ENCODE measurements at places on chromosomes 2 and 18. TPM values are rescaled to one million over a fixed set of nuclear protein-coding genes. Genes with fewer than 3 reads are reported as not detected.

DNA sequence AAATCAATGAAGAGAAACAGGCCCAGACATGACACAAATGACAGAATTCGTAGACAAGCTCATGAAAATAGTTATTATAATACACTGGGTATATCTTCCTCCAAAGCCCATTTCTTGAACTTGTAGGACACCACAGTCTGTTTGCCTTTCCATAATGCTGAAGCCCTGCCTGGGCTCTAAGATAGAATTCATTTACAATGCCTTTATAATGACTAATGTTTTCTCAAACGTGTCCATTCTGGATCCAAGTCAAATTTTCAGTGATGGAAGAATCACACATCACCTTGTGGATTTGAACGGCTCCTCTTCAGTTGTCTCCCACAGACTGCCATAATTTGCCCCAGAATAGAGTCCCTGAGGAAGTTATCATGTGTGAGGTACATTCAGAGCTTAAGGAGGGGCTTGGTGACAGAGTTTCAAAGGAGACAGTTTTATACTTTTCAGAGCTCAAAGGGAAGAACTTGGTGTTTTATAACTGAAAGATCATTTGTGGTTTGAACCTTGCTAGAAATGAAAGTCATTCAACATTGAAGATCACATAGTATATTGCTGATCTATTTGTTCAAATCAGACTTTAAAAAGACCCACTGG, 38.2 kb downstream of the CASP8 start:
- no peak for DNase-seq
- H3K27ac ChIP-seq: no peak overlapping the region
- no peaks in the 10 kb centered on the region for H3K4me1 ChIP-seq
- no peaks in the 10 kb centered on the region for H3K27me3 ChIP-seq

ZDBF2 gene
- total RNA-seq: 9.6 TPM

DNA sequence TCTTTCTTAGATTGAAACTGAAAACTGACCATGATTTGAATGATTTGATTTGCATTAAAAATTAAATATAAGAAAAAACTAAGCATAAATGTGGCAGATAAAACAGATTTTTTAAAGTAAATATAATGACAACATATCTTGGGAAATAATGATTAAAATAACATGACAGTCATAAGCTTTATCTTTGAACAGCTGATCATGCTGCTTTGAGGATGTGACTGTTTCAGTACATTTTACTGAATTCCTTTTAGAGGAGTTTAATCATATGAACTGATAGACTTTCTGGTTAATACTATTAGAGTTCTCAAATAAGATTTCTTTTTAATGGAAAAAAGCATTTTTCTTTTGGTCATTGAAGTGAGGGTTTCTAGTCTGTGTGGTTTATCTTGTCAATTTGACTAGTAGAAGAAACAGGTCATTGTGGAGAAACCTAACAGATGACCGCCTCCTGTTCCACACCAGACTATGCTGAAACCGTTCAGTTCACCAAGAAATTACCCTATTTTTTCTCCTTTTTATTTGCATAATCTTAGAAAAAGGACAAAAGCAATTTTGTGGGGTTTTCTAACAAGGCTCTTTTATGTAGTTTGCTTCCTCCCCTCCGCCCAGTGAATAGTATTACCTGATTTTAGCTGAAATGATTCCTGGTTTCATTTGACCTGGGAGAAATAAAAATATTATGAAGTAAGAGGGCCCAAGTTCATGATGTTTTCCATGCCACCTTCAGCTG, 262.1 kb downstream of the PTGR3 start:
- no peak overlapping the region for H3K4me3 ChIP-seq
- no peaks in the 10 kb centered on the region for H3K27me3 ChIP-seq
- H3K27ac ChIP-seq: no peak overlapping the region
- H3K4me1 ChIP-seq: no peaks in the 10 kb centered on the region
- no peak for DNase-seq
- no peaks in the 10 kb centered on the region for H3K36me3 ChIP-seq

GRCh38 chr2:145350011-145350410, 830.1 kb upstream of the ZEB2 start:
- H3K27ac ChIP-seq: no peak overlapping the region
- H3K4me3 ChIP-seq: no peak overlapping the region
- H3K27me3 ChIP-seq: no peaks in the 10 kb centered on the region
- no peak for DNase-seq
- H3K4me1 ChIP-seq: no peaks in the 10 kb centered on the region
- H3K36me3 ChIP-seq: no peaks in the 10 kb centered on the region

MYO5B gene
- 0.60 TPM for total RNA-seq

GRCh38 chr2:144801766-144802165, 281.8 kb upstream of the ZEB2 start:
- DNase-seq: no peak
- no peaks in the 10 kb centered on the region for H3K4me1 ChIP-seq
- no peak overlapping the region for H3K4me3 ChIP-seq
- H3K27ac ChIP-seq: no peak overlapping the region
- H3K27me3 ChIP-seq: no peaks in the 10 kb centered on the region

DNA sequence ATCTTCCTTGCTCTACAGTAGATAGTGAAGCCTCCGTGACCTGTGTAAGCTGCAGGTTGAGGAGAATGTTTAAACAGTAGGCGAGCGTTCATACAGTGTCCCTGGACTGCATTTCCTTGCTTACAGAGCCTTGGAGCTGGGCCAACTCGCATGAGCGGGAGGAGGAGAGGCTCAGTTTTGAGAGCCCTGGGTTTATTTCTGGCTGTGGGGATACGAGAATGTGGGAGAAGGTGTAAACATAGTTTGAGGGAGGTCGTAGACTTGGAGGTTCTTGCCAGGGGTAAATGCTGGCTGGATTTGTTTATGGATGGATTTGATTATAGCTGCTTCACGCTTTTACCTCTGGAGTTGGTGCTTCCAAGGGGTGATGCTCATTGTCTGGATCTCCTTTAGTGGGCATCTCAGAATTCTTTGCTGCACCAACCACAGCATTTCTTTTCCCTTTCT, 20.8 kb downstream of the CRIM1 start:
- H3K27ac ChIP-seq: peak overlapping the region; percentile 24
- H3K36me3 ChIP-seq: no peaks in the 10 kb centered on the region
- H3K4me1 ChIP-seq: peaks cover 88% of the 10 kb centered on the region
- no peak overlapping the region for H3K4me3 ChIP-seq

DNA sequence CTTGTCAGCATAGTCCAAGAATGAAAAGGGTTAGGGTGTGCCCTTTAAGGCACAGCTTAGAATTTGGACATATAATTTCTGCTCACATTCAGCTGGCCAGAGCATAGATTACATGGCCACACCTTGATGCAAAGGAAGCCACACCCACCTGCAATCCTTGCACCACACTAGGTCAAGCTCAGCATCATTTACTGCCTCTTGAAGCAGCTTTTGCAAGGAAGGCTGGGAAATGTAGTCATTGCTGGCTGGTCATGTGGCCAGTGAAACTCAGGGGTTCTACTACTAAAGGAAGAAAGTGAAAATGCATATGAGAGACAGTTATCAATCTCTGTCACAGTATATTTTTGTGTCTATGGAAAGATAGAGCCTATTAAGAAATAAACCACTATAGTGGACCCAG, 159.3 kb downstream of the GFPT1 start:
- no peak overlapping the region for H3K27ac ChIP-seq
- no peaks in the 10 kb centered on the region for H3K36me3 ChIP-seq
- H3K4me1 ChIP-seq: no peaks in the 10 kb centered on the region
- H3K27me3 ChIP-seq: no peaks in the 10 kb centered on the region
- no peak for DNase-seq

DPP4 gene
- 4.9 TPM for total RNA-seq

- H3K27me3 ChIP-seq: no peaks in the 10 kb centered on the region
- DNase-seq: no peak
- H3K36me3 ChIP-seq: no peaks in the 10 kb centered on the region
- no peaks in the 10 kb centered on the region for H3K4me1 ChIP-seq
- no peak overlapping the region for H3K27ac ChIP-seq
These were observed 32.2 kb downstream of the MAL start for GRCh38 chr2:95057535-95058370.

EML6 gene
- total RNA-seq: 4.8 TPM

DNA sequence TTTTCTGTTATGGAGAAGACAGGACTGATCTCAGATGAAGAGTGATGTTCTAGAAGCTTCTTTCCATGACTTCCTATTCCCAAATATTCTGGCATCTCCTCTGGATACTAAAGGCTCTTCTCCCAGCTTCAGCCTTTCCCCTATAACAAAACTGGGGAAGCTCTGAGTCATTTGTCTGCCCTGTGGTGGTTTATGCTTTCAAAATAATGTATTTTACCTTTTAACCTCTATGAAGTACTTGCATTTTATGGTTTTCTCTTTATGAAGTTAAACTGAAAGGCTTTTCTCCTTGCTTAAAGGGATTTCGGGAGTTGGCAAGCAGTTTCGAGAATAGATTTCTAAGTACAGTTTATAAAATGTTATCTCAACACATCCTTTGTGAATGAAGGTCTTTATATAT, 104.4 kb downstream of the TANC1 start:
- DNase-seq: no peak
- H3K27ac ChIP-seq: no peak overlapping the region
- H3K4me3 ChIP-seq: no peak overlapping the region
- H3K4me1 ChIP-seq: no peaks in the 10 kb centered on the region
- no peaks in the 10 kb centered on the region for H3K36me3 ChIP-seq

ITPRIPL1 gene
- 0.82 TPM for total RNA-seq

DNA sequence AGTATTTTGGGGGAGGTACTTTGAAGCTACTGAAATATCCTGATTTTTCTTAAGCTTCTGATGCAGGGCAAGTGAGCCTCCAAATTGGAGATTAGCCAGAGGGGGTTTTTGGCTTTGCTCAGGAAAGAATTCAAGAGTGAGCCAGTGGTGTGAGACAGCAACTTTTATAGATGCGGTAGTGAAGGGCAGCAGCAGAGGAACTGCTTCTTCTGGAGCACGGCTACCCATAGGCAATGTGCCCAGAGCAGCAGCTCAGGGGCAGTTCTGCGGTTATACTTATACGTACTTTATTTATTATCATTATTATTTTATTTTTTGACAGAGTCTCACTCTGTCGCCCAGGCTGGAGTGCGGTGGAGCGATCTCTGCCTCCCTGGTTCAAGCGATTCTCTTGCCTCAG, 19.8 kb upstream of the NT5DC4 start:
- no peaks in the 10 kb centered on the region for H3K36me3 ChIP-seq
- H3K27me3 ChIP-seq: no peaks in the 10 kb centered on the region
- no peak overlapping the region for H3K27ac ChIP-seq

DNA sequence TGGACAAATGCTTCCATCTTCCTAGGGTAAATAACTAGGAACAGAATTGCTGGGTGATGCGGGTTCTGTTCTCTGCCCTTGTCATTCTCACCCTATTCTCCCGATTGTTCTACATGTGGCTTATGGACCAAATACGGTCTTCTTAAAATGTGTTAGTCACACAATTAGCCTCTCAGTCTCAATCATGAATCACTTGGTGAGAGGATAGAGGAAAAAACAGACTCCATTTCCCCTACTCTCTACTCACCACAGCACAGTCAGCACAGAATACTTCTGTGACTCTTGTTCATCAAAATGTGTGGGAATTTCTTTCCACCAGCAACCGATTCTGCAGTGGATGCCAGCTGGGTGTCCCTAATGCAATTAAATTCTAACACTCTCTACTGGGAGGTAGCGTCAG, 125.2 kb downstream of the SH3BP4 start:
- H3K27me3 ChIP-seq: no peaks in the 10 kb centered on the region
- no peak overlapping the region for H3K27ac ChIP-seq
- no peak overlapping the region for H3K4me3 ChIP-seq
- DNase-seq: no peak
- H3K4me1 ChIP-seq: no peaks in the 10 kb centered on the region

RMND5A gene
- total RNA-seq: 113 TPM

- DNase-seq: no peak
- no peaks in the 10 kb centered on the region for H3K27me3 ChIP-seq
- no peak overlapping the region for H3K4me3 ChIP-seq
- no peaks in the 10 kb centered on the region for H3K36me3 ChIP-seq
- H3K27ac ChIP-seq: no peak overlapping the region
These were observed 403.9 kb downstream of the SPAG16 start for GRCh38 chr2:213688133-213688532.

ABCB11 gene
- total RNA-seq: not detected

MOGAT1 gene
- not detected for total RNA-seq

DNA sequence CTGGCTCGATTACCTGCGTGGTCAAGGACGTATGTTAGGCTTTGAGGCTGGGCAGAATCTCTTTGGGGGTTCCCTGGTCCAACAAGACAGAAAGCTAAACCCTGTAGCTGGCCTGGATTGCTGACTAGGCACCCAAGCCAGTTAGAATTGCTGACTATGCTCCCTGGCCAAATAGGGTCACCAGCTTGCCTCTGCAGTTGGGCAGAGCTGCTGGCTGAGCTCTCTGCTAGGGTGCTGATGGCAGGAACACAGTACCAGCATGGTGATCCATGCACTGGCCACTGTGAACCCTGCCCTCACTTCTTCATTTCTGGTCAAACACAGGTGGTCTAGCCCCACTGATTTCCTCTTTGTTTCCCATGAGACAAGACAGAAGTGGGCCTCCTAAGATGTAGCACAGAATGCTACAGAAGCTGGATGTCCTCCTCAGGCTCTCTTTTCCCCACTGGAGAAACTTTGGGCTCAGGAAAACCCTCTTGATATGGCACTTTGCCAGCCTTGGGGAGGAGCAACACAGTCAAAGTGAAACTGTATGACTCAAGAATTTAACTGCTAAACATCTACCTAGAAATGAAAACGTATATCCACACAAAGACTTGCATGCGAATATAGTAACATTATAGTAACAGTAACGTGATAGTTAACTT, 20.8 kb downstream of the SP140L start:
- H3K27ac ChIP-seq: no peak overlapping the region
- no peak overlapping the region for H3K4me3 ChIP-seq
- H3K36me3 ChIP-seq: peaks cover 4% of the 10 kb centered on the region
- no peak for DNase-seq
- H3K27me3 ChIP-seq: no peaks in the 10 kb centered on the region
- no peaks in the 10 kb centered on the region for H3K4me1 ChIP-seq

DNA sequence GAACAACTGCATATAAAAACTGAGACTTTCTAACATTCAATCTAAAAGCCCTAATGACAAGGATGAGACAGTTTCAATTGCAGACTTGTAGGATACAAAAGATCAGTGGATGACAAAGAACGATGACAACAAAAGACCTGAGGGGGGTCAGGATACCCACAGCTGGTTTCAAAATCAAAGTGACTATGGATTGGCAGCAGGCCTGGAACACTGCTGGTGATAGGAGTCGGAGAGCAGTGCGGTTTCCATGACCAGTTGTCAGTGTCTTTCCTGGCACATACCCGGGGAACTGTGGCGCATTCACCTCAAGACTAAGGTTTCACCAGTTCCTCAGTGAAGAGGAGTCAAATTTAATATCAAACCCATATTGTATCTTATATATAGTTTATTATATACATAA, 42.0 kb downstream of the EHD3 start:
- no peak for DNase-seq
- H3K36me3 ChIP-seq: no peaks in the 10 kb centered on the region
- H3K4me3 ChIP-seq: no peak overlapping the region
- no peaks in the 10 kb centered on the region for H3K27me3 ChIP-seq

DNA sequence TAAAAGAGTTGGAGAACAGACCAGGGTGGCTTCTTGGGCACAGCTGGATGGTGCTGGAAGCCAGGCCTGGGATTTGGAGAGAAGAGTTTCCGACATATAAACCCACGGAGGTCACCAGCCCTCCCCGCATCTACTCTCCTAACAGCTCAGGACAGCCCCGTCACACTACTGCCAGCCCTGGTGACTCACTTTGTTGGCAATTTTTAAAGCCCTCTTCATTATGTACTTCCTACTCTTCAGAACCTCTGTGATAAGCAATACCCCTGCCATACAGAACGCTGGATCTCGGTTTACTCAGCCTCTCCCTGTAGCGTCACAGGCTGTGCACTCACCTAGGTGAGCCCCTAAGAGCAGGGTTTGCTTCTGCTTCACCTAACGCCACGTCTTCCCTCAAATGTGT, 48.1 kb downstream of the ID2 start:
- H3K4me3 ChIP-seq: no peak overlapping the region
- H3K27ac ChIP-seq: peak overlapping the region; percentile 9
- H3K4me1 ChIP-seq: no peaks in the 10 kb centered on the region
- no peaks in the 10 kb centered on the region for H3K27me3 ChIP-seq

Data from gastrocnemius medialis (tissue), 4 donors.